ENCODE measurements at places on chromosomes 2 and 18. TPM values are rescaled to one million over a fixed set of nuclear protein-coding genes. Genes with fewer than 3 reads are reported as not detected.

Gene ALPG
- not detected for total RNA-seq

Gene POLR1A
- total RNA-seq, result 40.8 TPM

DNA sequence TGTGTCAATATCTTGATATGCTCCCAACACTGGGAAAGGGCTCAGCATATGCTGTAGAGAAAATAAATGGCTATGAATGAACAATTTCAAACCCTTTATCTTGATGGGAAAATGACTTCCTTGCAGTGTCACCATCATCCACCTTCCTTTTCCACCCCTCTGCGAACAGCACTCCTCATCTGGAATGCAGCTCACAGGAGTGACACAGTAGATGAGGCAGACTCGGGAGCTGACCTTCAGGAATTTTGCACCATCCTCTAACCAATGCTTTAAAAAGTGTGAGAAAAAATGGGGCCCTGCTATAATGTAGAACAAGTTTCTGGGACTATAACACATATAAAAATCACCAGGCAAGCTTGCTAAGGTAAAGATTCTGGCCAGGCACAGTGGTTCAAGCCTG lies 41.3 kb upstream of the YPEL5 start:
- no peak for DNase-seq
- H3K36me3 ChIP-seq, result no peaks in the 10 kb centered on the region
- H3K27ac ChIP-seq, result no peak overlapping the region
- no peak overlapping the region for H3K4me3 ChIP-seq
- no peaks in the 10 kb centered on the region for H3K4me1 ChIP-seq
- peaks cover 9% of the 10 kb centered on the region for H3K27me3 ChIP-seq

Gene SP5
- not detected for total RNA-seq

Gene ASAP2
- not detected for total RNA-seq

GRCh38 chr2:8888963-8889362 lies 51.5 kb upstream of the KIDINS220 start:
- H3K4me3 ChIP-seq, result no peak overlapping the region
- H3K36me3 ChIP-seq, result no peaks in the 10 kb centered on the region
- no peak overlapping the region for H3K27ac ChIP-seq

DNA sequence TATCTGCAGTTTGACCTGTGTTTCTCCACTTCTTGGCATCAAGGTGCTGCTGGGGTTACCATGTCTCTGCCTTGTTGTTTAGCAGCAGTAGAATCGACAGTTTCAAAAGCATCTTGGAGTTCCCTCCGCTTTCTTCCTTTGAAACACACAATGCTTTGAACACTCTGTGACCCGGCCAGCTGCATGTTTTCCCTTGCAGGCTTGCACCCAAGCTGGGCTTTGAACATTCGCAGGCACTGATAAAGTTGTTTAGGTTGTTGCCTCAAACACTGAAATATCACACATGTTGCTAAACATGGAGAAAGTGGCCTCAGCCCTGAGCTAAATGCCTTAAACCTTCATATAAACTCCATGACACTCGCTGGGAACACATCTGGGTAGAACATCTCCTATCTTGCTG lies 251.7 kb downstream of the TSN start:
- DNase-seq, result no peak
- H3K4me1 ChIP-seq, result no peaks in the 10 kb centered on the region
- H3K27ac ChIP-seq, result no peak overlapping the region

Gene ZNF521
- not detected for total RNA-seq

Gene AGAP1
- 1.3 TPM for total RNA-seq

DNA sequence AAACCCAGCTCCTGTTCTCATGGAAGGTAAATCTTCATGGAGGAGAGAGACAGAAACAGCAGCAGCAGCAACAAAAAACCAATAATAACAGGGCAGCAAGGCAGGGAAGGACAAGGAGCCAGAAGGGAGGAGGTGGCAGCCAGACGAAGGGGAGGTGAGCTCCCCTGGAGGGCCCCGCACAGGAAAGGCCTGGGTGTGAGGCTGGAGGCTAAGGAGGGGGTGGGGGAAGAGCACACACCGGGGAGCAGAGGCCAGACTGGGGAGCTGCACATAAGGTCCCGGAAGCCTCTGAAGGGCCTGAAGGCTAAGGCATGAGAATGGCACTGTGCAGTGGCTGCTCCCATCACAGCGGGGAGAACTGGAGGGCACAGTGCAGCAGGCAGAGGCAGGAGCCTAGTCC lies 94.8 kb upstream of the SMAD7 start:
- peaks cover 19% of the 10 kb centered on the region for H3K4me1 ChIP-seq
- peaks cover 18% of the 10 kb centered on the region for H3K36me3 ChIP-seq
- H3K27ac ChIP-seq, result peak overlapping the region; percentile 10

- peaks cover 54% of the 10 kb centered on the region for H3K27me3 ChIP-seq
- peaks cover 6% of the 10 kb centered on the region for H3K4me1 ChIP-seq
- H3K36me3 ChIP-seq, result no peaks in the 10 kb centered on the region
- no peak overlapping the region for H3K4me3 ChIP-seq
- DNase-seq, result no peak
Observed at GRCh38 chr2:38176619-38177021, 100.7 kb upstream of the CYP1B1 start.

GRCh38 chr18:76264198-76264875 lies 230.7 kb downstream of the ZNF516 start:
- DNase-seq, result no peak
- no peaks in the 10 kb centered on the region for H3K4me1 ChIP-seq
- H3K4me3 ChIP-seq, result no peak overlapping the region
- peaks cover 1% of the 10 kb centered on the region for H3K27me3 ChIP-seq

Gene ELOA2
- total RNA-seq, result not detected

Data from activated CD8-positive, alpha-beta T cell treated with anti-CD3 and anti-CD28 coated beads, Interleukin-2, amount 10 ng/mL, durations not matched to agents 7 days and 5 days (primary cell).